Activated CD4-positive, alpha-beta T cell treated with anti-CD3 and anti-CD28 coated beads, Interleukin-2, amount 10 ng/mL, durations not matched to agents 24 days and 14 days (primary cell): ENCODE measurements at places on chromosomes 2 and 18. TPM values are rescaled to one million over a fixed set of nuclear protein-coding genes. Genes with fewer than 3 reads are reported as not detected.

Gene CIDEA
- not detected in 2 replicates for total RNA-seq

Gene IL1RN
- 3.0 and 3.3 TPM in 2 replicates for total RNA-seq

Gene ST8SIA5
- total RNA-seq: not detected in 2 replicates

Gene ALPP
- not detected in 2 replicates for total RNA-seq

Gene ILKAP
- total RNA-seq: 74.4 and 77.4 TPM in 2 replicates

Gene EGR4
- total RNA-seq: 1.2 and 1.5 TPM in 2 replicates

GRCh38 chr2:233354971-233355574 lies 779 bp downstream of the DGKD start:
- H3K27me3 ChIP-seq: no peaks in the 10 kb centered on the region
- H3K36me3 ChIP-seq: peaks cover 29% of the 10 kb centered on the region
- peak overlapping the region; percentile 85 for H3K4me3 ChIP-seq
- peak; percentile 72 for DNase-seq
- peaks cover 66% of the 10 kb centered on the region for H3K4me1 ChIP-seq

GRCh38 chr2:190670182-190670946 lies 21.5 kb downstream of the NAB1 start:
- H3K4me1 ChIP-seq: peaks cover 26% of the 10 kb centered on the region
- no peak for DNase-seq
- no peak overlapping the region for H3K27ac ChIP-seq
- no peak overlapping the region for H3K4me3 ChIP-seq
- H3K27me3 ChIP-seq: no peaks in the 10 kb centered on the region

GRCh38 chr2:72211350-72211749 lies 63.7 kb upstream of the CYP26B1 start:
- H3K27me3 ChIP-seq: peaks cover 2% of the 10 kb centered on the region
- no peak overlapping the region for H3K27ac ChIP-seq
- no peak overlapping the region for H3K4me3 ChIP-seq

DNA sequence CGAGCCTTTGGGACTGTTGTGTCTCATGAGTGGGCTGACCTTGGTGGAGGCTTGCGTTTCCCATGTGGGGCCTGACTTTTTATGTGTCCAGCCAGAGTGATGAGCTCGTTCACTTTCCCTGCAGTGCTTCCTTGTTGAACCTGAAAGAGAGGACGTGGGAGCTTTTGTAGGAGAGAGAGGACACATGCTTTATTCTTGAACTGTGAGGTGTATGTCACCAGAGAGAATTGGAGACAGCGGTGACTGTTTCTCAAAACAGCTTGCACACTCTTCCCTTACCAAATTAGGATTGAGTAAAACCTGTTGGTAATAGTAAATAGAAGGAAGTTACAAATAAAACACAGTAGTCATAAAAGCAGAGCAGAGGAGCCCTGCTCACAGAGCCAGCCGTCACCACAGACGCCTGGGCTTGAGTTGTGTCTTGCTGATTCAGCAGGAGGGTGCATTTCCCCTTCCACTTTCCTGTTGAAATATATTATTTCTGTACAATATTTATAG lies 60.7 kb downstream of the INPP4A start:
- DNase-seq: peak; percentile 71
- H3K36me3 ChIP-seq: peaks cover 29% of the 10 kb centered on the region
- peak overlapping the region; percentile 4 for H3K27ac ChIP-seq

GRCh38 chr2:225190987-225191386 lies 148.7 kb upstream of the DOCK10 start:
- no peaks in the 10 kb centered on the region for H3K36me3 ChIP-seq
- H3K4me1 ChIP-seq: no peaks in the 10 kb centered on the region
- H3K27me3 ChIP-seq: peaks cover 20% of the 10 kb centered on the region
- no peak overlapping the region for H3K27ac ChIP-seq
- no peak overlapping the region for H3K4me3 ChIP-seq

DNA sequence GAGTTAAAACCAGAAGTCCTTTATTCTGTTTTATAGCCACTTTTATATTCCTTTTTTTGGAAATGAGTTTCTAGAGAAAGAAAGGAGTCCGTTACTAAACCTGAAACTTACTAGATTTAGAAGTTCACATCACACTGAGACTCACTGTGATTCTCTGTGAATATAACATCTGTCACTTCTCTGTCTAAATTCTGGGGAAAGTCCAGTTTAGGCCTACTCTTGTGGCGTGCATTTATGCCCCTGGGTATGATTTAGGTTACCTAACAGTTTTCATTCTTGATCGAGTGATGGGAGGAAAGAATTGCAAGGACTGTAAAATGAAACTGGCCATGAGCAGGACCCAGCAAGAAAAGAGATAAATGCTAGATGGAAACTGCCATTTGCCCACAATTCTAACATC lies 449.6 kb downstream of the SPAG16 start:
- no peak for DNase-seq
- no peak overlapping the region for H3K4me3 ChIP-seq
- no peaks in the 10 kb centered on the region for H3K4me1 ChIP-seq

DNA sequence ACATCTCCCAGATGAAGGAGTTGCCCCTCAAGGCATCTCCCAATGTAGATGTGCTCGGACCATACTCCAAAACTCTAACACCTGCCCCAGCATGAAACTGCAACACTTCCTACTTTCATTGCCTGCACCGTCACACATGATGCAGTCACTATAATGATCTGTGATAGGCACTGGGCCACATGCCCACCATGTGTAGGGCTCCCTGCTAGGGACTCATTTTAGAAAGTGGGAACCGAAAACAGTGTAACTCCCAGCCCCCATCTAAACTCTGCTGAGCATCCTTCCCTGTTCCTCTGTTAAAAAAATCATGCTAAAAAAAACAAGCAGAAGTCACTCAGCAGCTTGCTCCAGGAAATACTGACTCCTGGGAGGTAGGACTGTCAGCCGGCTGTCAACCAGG lies 496.1 kb upstream of the RAB6C start:
- DNase-seq: peak; percentile 15
- no peaks in the 10 kb centered on the region for H3K4me1 ChIP-seq
- H3K36me3 ChIP-seq: no peaks in the 10 kb centered on the region
- H3K4me3 ChIP-seq: no peak overlapping the region
